Mesenteric fat pad (tissue), 1 donor: ENCODE measurements at places on chromosomes 16 and 17. TPM values are rescaled to one million over a fixed set of nuclear protein-coding genes. Genes with fewer than 3 reads are reported as not detected.

Gene KRT13
- not detected for total RNA-seq

DNA sequence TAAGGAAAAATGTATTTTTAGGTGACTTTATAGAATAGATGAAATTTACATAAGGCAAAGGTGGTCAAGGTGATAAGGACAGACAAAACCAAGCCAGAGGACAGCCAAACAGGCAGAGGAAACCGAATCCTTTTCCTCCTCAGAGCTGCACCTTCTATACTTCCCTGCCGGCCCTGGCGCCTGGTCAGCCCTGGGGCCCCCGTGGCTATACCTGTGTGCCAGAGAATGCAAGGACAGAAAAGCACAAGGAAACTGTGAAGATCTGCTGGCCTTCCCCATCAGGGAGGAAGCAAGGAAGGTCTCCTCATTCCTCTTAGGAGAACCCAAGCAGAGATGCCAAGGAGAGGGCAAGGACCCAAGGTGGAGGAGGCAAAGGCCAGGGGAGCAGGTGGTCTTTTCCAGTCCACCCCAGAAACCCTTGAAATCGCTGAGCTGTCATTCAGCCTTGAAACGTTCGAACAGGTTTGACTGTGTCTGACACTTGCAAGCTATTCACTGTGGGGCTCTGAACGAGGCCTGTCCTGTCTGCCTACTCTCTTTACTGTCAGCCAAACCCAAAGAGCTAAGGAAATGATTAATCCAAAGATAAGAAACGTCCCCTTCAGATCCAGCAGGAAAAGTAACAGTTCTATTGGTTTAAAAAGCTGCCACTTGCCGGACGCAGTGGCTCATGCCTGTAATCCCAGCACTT is 114.4 kb downstream of the XYLT1 start:
- DNase-seq: no peak

GRCh38 chr17:41322094-41322902 is 6.8 kb upstream of the KRTAP17-1 start:
- no peak for DNase-seq

GRCh38 chr16:67528870-67529581 is 397 bp downstream of the RIPOR1 start:
- DNase-seq: no peak

GRCh38 chr17:73411313-73411747 is 99.5 kb upstream of the CDC42EP4 start:
- no peak for DNase-seq

- DNase-seq: no peak
Measured at GRCh38 chr16:81530296-81530721, 85.7 kb downstream of the CMIP start.
